Posterior cingulate gyrus (tissue), 11 donors: ENCODE measurements at places on chromosomes 7 and 10.

GRCh38 chr10:110208614-110209453 is 1.4 kb downstream of the MXI1 start:
- DNase-seq = no peak

GRCh38 chr10:30227481-30227880 is 121.6 kb downstream of the MTPAP start:
- DNase-seq = no peak

GRCh38 chr7:102424129-102424551 is 9.2 kb upstream of the ORAI2 start:
- no peak for DNase-seq

- DNase-seq = no peak
Measured at GRCh38 chr10:78316451-78316931, 282.8 kb downstream of the RPS24 start.

- DNase-seq = no peak
Measured at GRCh38 chr7:115558161-115558560, 472.4 kb downstream of the TFEC start.

- DNase-seq = no peak
Measured at GRCh38 chr7:24075426-24075810, 208.6 kb upstream of the NPY start.

DNA sequence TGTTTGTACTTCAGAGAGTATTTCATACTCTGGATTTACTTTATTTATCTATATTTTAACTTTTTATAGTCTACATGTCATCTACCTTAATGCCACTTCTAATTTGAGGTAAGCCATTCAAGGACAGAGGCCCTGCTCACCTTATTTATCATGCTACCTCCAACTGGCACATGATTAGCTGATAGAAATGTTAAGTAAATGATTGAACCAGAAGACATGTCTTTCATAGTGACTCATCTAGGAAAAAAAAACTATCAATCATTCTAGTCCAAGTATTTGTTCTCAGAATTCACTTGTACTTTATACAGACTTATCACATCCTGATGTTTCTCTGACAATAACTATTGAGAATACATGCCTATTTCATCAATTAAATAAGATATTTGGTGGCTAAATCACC is 856.3 kb downstream of the XPNPEP1 start:
- DNase-seq = no peak

GRCh38 chr10:124092250-124092859 is 1.0 kb downstream of the CHST15 start:
- DNase-seq = no peak

GRCh38 chr7:21617916-21618390 is 75.1 kb downstream of the DNAH11 start:
- DNase-seq = no peak

DNA sequence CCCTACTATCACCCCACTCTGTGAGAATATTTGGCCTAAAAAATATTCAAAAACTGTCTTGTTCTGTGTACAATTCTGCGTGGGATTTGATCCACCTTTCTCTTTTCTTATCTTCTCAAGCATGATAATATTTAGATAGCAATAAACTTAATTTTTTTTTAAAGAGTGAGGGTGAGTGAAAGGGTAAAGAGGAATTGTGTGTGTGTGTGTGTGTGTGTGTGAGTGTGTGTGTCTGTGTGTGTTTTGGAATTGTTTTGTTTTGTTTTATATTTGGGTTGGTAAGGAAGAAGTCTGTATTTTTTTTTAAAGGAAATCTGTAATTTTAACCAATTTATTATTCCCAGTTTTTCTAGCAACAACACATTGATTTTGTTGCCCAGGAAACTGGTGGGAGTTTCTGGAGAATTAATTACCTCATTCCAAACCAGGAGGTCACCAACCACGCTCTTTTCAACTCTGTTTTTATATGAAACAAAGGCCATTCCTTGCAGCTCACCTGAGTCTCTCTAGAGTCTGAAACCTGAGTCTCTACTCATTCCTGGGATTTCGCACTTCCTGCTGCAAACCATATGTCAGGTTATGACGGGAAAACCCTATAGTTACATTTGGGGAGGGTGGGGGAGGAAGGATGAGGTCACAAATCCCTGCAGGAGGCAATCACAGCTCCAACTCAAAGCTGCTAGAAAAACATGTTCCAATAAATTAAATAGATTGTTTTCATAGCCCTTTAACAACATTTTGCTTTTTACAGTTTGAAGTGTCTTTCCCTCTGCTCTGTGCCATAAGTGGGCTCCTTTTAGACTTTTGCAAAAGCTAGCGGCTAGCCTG is 38.1 kb upstream of the XPNPEP1 start:
- DNase-seq = no peak

DNA sequence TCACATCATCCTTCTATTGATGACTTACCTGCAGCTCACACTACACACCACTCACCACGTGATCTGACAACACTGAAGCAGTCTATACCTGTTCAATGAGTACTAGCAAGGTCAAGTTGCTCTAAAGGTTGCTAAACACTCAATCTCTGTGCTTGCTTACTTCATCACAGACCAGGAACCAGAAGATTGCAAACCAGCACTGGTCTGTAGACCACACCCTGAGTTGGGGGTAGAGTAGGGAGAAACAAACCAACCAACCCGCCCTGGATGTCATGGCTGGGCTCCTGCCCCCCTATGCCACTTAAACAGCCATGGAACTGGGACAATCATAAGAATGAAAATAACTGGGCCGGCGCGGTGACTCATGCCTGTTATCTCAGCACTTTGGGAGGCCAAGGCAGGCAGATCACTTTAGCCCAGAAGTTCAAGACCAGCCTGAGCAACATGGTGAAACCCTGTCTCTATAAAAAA is 19.6 kb downstream of the DLG5 start:
- peak; percentile 17 for DNase-seq

DNA sequence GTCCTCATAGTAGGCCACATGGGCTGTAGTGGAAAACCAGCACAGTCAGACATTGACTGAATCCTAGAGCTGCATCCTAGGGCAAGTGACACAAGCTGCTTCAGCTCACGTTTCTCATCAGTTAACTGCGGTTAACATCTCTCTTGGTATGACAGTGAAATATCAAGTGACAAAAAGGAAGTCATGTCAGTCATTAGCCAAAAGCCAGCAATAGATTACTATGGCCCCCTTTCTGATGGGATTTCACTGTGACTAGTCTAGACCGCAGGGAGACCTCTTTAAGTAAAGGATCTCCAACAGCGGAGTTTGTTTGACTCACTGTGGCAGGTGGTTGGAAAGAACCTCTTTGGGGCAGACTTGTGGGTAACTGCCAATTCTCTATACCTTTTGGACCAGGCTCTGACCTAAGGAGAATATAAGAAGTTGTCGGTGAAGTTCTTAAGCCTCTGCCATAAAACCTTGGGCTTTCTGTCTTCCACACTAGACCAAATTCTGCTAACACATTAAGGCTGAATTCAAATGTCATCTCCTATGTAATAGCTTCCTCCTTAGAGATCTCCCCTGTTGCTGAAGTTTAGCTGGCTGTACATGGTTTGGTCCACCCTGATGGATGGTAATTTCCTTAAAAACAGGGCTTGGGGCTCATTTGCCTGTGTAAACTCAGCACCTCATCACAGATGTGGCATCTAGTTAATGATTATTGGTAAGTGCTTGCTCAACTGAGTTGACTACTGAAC is 115.3 kb downstream of the SGMS1 start:
- no peak for DNase-seq

DNA sequence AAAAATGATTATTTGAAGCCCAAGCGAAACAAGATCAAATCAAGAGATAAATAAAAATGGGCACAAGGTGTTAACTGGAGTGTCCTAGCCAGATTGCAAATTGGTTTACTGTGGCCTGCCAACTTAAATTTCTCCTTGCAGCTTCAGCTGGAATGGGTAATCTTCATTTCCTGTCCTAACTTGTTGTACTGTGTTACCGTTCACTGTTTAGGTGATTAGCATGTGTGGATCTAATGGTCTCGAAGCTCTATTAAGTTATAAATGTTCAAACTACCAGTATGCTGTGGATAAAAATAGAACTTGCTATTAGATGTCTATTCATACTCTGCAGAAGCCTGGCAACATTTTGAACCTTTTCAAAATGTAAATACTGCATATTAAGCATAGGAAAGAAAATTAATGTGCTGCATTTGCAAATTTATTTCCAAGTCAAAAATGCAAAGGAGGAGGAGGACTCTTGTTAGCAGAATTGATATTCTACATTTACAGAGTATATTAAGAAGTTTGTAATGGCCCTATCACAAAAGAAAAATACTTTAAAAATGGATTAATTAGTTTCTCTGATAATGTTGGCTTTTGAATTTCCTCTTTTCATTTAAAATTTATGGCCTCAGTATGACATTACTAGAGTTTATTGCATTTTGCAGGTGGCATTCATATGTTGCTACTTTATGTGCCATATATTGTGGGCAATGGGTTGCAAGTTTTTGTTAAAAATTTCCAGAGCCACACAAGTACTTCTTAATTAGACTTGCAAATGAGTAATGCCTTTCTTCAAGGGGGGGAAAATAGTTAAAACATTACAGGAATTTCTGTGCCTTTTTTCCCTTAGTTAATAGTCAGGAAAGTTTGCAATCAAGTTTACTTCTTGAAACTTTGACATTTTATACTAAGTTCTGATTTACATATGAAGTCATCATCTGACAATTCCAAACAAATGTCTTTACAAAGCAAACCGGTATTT is 92.1 kb downstream of the CABCOCO1 start:
- no peak for DNase-seq

- DNase-seq = no peak
Measured at GRCh38 chr7:144020340-144020739, 20.2 kb downstream of the OR6B1 start.

- no peak for DNase-seq
Measured at GRCh38 chr7:55107946-55108345, 89.1 kb downstream of the EGFR start.

GRCh38 chr10:75530299-75530698 is 98.9 kb downstream of the LRMDA start:
- no peak for DNase-seq

GRCh38 chr7:77537136-77537777 is at the start of gene PTPN12:
Gene PTPN12 (plus strand): TSS chr7:77537295. CDS start chr7:77537547, 252 bp downstream.
- DNase-seq = peak; percentile 52

- no peak for DNase-seq
Measured at GRCh38 chr7:141115965-141116364, 42.1 kb downstream of the TMEM178B start.

DNA sequence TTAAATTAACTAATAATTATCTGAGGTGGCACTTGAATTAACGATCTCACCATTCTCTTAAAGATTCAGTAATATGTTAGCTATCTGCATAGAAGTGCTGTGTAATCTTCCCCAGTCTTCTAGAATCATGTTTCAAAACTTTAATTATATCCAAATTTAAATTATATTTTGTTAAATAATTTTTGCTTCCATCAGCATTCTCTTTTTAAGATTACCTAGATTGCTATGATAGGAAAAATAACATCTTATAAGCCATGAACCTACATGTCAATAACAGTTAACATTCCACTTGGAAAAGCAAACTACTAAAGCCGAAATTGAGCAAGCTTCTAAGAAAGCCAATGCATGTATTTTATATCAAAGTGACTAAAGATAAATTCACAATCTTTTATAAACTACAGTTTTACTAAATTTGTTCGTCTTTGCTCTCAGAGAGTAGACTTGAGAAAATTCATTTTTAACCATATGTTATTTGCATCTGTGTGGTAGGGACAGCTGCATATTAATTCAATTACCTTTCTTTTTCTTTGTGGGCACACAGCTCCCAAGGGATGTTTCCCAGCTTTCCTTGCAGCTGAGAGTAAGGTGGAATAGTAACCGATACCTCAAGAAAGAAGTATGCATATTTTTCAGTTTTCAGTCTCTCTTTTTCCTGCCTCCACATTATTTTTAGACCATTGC is 105.4 kb upstream of the ABCB5 start:
- DNase-seq = no peak

- no peak for DNase-seq
Measured at GRCh38 chr7:117402109-117402508, 25.2 kb downstream of the ASZ1 start.

DNA sequence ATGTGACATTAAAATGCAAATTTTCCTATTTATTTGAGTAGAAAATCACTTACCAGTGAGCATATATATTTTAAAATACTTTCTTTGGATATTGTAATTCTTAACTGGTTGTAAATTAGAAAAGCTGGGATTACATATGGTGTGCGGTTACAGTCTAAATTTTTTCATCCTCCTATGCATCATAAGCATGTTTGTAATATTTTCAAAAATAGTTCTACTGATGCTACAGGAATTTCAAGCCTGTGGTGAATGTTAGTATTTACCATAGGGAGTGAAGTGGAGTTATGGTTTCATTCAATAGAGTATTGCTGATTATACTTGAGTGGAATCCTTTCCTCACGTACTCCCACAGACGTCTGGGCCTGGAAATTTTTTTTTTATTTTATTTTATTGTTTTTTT is 34.6 kb upstream of the ST7 start:
- DNase-seq = no peak

DNA sequence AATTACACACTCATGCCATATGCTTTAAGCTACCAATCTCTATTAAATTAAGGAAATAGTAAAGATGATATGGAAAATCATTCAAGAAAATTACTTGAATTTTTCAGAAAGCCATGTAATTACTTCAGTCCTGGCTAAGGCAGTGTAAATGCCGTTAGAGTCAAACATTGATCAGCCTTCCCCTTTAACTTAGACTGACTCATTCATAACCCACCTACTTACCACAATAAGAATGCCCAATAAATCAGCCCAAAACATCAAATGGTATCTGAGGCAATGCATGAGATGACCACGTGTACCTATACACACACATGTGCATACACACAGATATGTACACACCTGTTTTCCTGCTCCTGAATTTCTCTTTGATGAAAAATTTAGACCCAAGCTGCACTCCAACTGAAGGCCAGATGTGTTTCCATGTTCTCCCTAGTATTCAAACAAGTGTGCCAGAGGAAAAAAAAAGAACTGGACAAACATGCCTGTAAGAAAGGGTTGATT is 30.2 kb upstream of the PDE1C start:
- DNase-seq = no peak

DNA sequence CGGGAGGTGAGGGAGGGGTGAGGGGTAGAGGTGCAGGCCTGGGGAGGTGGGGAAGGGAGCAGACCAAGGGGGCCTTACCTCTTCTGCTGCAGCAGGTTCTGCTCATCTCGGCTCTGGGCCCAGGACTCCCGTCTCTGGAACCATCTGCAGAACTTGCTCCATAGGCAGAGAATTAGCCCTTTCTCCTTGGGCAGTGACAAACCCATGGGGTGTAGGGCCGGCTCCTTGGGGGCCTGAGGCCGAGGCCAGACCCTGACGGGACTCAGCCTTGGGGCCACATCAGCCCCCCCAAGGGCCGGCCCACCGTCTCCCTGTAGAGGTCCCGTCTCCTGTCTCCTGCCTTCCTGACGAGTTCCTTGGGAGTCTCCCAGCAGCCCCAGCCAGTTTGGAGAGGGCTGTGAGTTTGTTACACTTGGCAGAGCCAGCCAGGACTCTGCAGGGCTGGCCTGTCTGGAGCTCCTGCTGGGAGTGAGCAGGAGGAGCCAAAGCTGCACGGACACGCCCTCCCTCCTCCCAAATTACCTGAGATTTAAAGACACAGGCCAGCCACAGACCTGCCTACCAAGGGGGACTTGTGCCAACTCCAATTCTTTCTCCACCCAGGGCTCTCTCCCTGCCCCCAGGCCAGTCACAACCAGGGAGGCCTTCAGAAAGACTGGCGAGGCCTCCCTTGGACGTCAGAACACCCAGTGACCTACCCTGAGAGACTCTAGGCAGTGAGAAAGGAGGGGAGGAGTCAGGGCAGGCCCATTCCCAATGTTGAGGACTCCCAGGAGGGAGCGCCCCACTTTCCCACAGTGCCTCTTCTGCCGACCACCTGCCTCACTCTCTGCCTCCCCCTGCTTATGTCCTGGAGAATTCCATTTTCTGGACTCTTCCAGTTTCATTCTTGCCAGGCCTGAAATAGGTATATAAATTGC is at the start of gene TRPV6:
Gene TRPV6, minus strand, starts transcription at position 435 of the 920 bp plus-strand sequence.
- DNase-seq = no peak
